ENCODE measurements at places on chromosomes 16 and 17. TPM values are rescaled to one million over a fixed set of nuclear protein-coding genes. Genes with fewer than 3 reads are reported as not detected.

Gene ITGB4
- polyA plus RNA-seq: 7.8 TPM

Gene PDILT
- polyA plus RNA-seq: not detected

Gene NT5M
- polyA plus RNA-seq: 4.3 TPM

Gene ACSM3
- polyA plus RNA-seq: 125 TPM

GRCh38 chr16:86566601-86566965, at the start of gene FOXC2:
FOXC2 (plus strand) TSS chr16:86566829; CDS start chr16:86567336, 507 bp downstream.
- DNase-seq: peak; percentile 93

- DNase-seq: no peak
These were observed 115.0 kb upstream of the SEC14L1 start for GRCh38 chr17:77025781-77026180.

GRCh38 chr17:79834565-79835469, 4.4 kb downstream of the CBX4 start:
- no peak for DNase-seq

DNA sequence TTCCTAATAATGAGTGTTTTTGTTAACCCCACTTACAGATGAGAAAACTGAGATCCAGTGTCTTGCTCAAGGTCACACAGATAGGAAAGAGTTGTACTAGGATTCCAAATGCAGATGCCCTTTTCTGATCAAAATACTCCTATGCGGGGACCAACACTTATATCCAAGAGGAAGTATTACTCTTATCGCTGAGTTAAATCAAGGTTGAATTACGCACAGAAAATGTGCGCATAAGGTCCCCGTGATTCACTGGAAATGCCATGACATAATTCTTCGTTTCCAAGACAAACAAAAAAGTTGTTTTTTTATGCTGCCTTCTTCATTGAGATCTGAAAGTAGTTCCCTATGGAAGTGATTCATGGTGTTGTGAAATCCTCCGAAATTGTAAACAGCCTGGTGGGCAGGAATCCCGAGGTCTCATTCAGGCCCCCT, 463.8 kb upstream of the HSBP1 start:
- no peak for DNase-seq

GRCh38 chr17:65154770-65155589, 17.8 kb downstream of the RGS9 start:
- no peak for DNase-seq

DNA sequence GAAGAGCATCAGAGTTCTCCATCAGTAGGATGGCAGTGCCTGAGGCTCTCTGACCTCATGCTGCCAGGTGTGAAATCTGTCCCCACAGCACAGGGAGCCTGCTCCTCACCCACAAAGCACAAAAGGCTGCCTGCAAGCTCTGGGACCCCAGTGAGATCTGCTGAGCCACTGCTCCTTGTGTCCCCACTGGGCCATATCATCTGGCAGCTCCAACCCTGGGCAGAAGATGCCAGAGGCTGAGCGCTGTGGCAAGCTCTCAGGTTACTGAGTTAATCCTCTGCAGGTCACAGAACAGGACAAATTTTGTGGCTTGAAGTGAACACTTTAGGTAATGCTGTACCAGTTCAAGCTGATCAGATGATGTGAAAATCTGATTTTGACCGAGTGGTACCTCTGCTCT, 26.7 kb upstream of the ERN1 start:
- no peak for DNase-seq

- DNase-seq: no peak
These were observed 55.8 kb downstream of the RNF213 start for GRCh38 chr17:80316431-80316830.

GRCh38 chr17:66518677-66519076, 216.3 kb downstream of the PRKCA start:
- DNase-seq: no peak

GRCh38 chr16:3042376-3042775, 4.0 kb upstream of the MMP25 start:
- no peak for DNase-seq

- DNase-seq: no peak
These were observed 28.3 kb upstream of the HOXB13 start for GRCh38 chr17:48756830-48757251.

DNA sequence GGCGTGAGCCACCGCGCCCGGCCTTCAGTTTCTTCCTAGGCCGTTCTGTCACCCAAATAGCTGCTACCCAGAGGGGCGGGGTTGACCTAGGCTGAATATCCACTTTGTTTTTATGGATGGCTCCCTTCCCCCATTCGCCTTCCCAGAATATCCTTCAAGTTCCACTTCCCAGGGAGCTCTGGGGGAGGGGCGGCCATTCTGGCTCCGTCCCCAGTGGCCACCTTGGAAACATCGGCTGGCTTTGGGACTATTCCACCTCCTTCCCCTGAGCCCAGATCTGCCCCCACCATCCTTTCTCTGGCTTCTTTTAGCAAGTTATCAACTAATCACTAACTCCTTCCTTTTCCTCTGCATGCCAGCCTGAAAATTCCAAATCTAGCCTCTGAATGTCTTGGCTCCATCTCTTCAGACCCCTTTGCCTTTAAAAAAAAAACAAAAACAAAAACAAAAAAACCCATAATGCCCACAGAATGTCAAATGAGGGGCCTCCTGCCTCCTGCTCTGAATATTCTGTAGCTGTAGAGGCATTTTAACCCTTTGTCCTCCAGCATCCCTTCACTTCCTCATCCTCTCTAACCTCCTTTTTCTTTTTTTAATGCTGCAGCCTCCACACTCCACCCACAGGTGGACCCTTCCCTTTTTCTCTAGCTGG, 6.4 kb downstream of the ATP1B2 start:
- no peak for DNase-seq

DNA sequence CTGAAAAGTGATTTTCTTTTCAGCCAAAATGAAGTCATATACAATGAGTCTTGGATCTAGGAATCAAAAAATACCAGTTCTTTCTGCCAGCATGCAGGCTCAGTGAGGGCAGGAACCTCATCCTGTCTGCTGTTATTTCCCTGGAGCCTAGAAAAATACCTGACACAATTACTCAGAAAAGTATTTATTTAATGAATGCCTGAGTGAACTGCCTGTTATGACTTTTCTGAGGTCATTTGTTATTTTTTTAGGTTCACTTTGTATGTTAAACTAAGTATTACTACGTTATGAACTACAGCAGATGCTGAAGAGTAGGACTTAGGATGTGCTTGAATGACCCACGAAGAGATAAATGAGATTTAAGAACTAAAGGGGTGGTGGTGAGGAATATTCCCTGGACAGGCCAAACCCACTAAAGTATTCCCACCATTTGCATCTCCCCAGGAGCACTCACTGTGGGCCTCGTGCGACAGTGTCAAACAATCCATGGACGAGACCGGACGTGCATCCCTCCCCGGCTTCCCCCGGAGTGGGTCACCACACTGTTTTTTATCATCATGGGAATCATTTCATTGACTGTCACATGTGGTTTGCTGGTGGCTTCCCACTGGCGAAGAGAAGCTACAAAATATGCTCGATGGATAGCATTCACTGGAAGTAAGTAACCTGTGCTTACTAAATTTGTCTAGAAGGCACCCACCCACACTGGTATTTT, 17.1 kb upstream of the VWA3A start:
- DNase-seq: no peak

Data from right renal cortex interstitium (tissue), 3 donors.